ENCODE measurements at places on chromosomes 12 and 14.

- DNase-seq = no peak
Measured at GRCh38 chr14:68164711-68165113, 345.1 kb downstream of the RAD51B start.

- no peak for DNase-seq
Measured at GRCh38 chr14:93320489-93320888, 12.3 kb downstream of the BTBD7 start.

DNA sequence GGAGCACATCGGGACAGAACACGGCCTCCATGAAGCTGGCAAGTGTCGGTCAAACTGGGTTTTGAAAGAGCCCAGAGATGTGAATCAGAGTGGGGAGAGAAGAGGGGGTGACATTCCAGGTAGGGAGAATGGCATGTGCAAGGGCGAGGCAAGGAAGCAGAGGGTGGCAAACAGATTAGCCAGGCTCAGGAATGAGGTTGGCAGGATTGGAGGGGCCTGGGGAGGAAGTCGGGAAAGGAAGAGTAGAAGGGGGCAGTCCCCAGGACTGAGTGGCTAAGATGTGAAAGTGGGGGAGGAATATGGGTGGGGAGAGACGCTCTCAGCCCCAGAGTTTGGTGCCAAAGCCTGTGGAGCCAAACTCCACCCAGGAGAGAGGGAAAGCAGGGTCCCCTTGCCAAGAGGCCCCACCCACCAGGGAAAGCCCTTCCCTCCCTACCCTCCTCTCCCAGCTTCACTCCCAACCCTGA lies 5.5 kb upstream of the HDAC7 start:
- DNase-seq = no peak

DNA sequence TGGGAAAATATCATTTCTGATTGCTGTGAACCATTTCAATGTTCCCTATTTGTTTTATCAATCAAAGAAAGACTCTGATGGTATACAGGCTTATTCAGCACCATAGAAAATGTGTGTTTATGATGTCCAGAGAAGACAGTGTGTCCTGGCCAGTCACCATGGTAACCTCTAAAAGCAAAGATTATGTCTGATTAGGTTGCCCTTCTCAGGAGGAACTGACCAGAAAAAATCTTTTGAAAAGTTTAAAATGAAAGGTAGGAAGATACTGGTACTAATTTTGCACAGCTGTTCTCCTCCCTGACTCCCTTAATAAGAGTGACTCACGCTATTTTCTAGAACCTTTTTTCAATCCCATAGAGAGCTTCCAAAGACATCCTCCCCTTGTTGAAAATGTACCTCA lies 391.8 kb upstream of the DCN start:
- DNase-seq = no peak

- peak; percentile 61 for DNase-seq
Measured at GRCh38 chr12:90909069-90909770, 45.8 kb downstream of the CCER1 start.

GRCh38 chr12:12201274-12201758 lies 65.5 kb downstream of the LRP6 start:
- DNase-seq = no peak

DNA sequence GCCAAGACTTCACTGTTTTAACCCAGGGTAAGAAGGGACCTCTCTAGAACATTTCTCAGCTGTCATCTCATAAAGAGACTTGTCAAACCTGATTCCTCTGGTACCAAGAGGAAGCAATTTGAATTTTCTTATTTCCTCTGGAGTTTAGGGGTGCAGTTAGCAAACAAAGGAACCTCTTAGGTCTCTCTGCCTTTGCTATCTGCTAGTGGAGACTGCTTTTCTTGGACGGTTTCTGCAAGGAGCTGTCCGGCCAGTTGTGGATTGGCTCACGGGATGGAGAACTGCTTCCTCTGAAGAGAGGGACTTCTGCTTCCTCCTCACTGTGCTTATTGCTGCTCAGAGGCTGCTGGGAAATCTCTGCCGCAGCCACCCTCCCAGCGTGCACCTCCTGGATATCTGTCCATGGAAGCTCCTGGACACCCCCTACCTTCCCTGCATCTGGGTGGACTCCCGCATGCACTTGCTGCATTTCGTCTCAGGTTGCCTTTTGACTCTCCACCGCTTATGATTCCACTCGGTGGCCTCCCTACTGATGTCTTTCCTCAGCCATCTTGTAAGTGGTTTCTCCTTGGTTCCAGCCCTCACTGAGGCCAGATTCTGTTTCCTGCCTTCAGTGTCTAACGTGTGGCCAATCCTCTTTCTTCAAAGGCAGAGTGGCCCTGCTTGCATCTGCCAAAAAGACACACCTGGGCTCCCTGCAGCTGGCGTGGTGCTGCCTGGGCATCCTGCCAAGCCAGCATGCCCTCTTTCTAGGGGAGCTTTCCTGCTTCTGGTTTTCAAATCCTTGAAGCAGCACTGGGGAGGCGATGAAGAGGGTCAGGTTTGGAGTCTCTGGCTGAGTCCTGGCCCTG lies 187.3 kb downstream of the CHST11 start:
- DNase-seq = no peak

GRCh38 chr14:60250257-60251035 lies 1.4 kb downstream of the PPM1A start:
- DNase-seq = no peak

DNA sequence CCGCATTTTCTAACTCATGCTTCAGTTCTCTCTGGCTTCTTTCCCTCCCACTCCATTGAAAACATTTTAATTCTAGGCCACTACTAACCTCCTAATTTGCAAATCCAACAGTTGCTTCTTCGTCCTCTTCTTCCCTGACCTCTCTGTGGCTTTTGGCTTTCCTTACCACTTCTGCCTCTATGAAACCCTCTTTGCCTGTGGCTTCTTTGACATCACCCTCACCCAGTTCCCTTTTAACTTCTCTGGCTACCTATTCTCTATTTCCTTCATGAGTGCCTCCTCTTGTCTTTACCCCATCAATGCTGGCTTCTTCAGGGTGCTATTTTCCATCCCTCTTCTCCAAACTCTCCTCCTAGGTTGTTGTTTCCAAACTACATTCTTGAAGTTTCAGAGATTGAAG lies 4.4 kb upstream of the HCFC2 start:
- no peak for DNase-seq

DNA sequence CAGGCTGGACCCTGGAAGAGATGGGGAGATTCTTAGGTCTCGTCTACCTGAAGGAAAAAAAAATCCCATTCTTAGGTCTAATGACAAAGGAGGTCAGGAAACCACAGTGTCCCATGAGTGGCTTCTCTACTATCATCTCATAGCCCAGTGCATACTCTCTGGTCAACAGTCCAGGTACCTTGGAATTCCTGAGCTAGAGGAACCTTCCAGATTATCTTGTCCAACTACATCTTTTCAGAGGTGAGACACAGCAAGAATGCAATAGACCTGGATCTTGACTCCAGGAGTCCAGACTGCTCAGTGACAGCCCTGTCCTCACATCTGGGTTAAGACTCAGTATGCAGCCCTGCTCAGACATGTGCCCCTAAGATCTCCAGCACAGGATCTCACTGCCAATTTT lies 177.5 kb upstream of the NOS1 start:
- DNase-seq = no peak

- peak; percentile 92 for DNase-seq
Measured at GRCh38 chr12:49201595-49202295, 12.9 kb upstream of the TUBA1A start.

DNA sequence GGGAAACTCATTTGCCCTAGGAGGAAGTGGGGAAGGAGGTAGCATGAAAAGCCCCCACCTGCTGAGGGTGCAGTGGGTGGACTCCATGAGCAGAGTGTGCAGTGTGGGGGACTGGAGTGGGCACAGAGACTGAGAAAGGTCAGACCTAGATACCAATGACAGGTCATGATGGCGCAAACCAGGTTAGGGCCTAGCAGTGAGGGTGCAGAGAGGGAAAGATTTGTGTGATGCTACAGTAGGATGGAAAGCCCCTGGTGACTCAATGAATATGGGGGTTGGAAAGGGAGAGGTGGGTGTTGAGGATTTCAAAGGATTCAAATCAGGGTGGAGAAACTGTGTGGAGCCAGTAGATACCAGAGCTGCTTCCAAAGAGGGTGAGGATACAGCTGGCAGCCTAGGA lies 319.2 kb downstream of the DPF3 start:
- DNase-seq = no peak

Measured in NCI-H460 (cell line).